Activated CD8-positive, alpha-beta memory T cell treated with anti-CD3 and anti-CD28 coated beads, Interleukin-2, amount 10 ng/mL, durations not matched to agents 7 days and 5 days (primary cell): ENCODE measurements at places on chromosomes 12 and 14. TPM values are rescaled to one million over a fixed set of nuclear protein-coding genes. Genes with fewer than 3 reads are reported as not detected.
A peak's percentile ranks its signal among the peaks of the same experiment; 100 is the strongest.

- DNase-seq: no peak
Observed at GRCh38 chr14:97107080-97107479, 309.9 kb downstream of the VRK1 start.

GRCh38 chr12:89862511-89863445, 154.1 kb upstream of the ATP2B1 start:
- peak; percentile 68 for DNase-seq

- no peak for DNase-seq
Observed at GRCh38 chr12:13152281-13152680, 44.2 kb upstream of the EMP1 start.

Gene LALBA
- total RNA-seq: not detected

GRCh38 chr14:64728106-64728505, 23.9 kb downstream of the PLEKHG3 start:
- DNase-seq: no peak

DNA sequence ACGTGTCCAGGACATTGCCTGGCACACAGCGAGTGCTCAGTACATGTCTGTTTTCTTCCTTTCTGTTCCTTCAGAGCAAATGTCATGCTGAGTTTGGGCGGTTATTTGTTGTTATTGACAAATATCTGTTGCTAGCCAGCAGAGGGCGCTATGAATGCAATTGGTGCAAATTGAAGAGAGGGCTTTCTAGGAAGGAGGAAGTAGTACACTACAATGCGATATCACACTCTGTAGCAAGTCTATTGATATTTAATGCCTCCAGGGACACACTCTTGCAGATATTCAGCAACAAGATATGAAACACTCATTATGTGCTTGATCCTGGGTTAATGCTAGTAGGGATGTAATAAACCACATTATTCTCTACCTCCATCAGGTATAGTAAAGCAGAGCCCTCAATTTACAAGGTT, 267.3 kb upstream of the SRRM4 start:
- peak; percentile 42 for DNase-seq

Gene MEG3
- not detected for total RNA-seq

DNA sequence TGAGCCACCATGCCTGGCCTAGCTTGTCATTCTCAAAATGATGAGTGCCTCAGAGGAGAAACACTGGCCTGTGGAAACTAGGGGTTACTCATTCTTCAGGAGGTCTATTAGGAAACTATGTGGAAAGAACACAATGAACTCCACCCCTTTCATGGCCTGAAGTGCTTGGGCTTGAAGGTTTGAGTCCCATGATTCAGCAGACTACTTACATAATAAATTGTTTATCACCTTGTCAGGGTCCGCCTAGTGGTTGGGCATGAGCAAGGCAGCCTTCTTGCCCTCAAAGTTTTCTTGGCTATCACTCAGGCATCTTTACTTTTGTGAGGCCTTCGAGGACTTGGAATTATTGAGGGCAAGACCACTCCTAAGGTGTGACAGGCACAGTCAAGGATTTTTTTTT, 251.2 kb downstream of the ACSS3 start:
- DNase-seq: no peak

Gene XRCC3
- 68.8 TPM for total RNA-seq

Gene BRI3BP
- total RNA-seq: 25.8 TPM

Gene RHEBL1
- total RNA-seq: 15.1 TPM

DNA sequence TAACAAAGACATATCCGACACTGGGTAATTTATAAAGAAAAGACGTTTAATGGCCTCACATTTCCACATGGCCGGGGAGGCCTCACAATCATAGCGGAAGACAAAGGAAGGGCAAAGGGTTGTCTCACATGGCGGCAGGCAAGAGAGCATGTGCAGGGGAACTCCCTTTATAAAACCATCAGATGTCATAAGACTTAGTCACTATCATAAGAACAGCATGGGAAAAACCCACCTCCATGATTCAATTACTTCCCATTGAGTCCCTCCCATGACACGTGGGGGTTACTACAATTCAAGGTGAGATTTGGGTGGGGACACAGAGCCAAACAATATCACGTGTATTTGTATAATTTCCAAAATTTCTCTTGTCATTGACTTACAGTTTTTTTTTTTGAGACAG, 5.5 kb upstream of the LMNTD1 start:
- no peak for DNase-seq

DNA sequence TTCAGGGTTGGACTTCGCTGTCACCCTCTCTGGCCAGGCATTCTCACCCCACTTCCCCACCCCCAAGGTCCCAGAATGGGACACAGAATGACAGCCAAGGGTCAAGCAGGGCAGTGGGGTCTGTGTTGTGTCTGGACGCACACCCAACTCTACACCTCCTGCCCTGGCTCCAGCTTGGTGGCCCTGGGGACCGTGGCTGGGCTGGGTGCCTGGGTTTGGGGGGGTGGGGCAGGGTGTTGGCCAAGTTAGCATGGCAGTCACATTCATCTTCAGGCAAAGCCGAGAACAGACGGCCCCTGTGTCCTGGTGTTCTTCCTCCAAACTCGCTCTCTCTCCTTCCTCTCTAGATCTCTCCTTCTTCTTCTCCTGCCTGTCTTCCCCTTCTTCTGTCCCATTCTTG, 5.6 kb downstream of the LRP1 start:
- no peak for DNase-seq

DNA sequence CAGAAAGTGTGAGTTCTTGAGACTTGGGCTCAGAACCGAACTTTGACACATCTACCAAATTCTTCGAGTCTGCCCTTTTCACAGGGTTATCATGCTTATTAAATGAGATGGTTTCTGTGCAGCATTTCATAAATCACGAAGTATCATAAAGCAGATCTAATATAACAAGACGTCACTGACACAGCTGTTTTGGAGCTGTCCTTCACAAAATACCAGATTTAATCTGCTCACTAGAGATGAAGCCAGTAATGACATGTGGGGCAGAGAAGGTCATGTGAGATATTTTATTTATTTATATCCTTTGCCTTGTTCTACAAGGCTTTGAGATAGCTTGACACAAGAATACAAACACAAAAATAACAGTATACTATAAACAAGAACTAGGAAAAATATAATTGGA, 127.0 kb downstream of the RPAP3 start:
- no peak for DNase-seq

DNA sequence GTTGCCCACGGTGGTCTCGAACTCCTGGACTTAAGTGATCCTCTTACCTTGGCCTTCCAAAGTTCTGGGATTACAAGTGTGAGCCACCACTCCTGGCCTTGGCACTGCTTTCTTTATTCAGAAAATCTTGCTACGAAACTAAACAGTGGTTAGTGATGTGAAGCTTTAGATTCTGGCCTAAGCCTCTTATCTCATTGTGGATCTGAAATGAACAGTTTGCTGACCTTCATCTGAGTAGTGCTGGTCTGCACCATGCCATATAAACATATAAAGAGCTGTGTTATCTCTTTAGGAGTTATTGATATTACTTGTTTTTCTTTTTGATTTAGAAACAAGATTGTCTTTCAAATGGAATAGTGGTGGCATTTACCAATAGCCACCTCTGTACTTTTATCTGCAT, 22.6 kb downstream of the SRGAP1 start:
- DNase-seq: no peak

GRCh38 chr12:54689034-54689372, 40.8 kb upstream of the DCD start:
- DNase-seq: no peak

Gene SDR9C7
- not detected for total RNA-seq

Gene ACTR6
- 34.2 TPM for total RNA-seq

DNA sequence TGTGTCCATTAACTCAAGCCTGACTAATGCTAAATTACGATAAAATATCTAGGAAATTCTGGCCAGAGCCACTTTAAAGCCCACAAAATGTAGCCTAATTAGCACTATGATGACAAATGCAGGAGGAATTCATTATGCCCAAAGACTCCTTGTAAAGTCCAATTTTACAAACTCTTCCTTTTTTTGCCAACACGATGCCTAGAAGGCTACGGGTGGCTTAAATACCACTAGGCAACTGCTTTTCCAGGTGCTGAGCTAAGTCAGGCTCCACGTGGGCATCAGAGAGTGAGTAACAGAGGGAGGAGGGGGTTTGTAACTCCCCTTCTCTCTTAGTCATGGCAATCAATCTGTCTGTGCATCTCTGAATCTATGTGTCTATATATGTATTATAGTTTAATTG, 172.4 kb upstream of the NTF3 start:
- no peak for DNase-seq

GRCh38 chr12:52191841-52192791, at the start of gene KRT80:
KRT80 (minus strand) TSS chr12:52192014; CDS start chr12:52191902, 112 bp downstream.
- no peak for DNase-seq

Gene TCL1B
- not detected for total RNA-seq

- peak; percentile 67 for DNase-seq
Observed at GRCh38 chr12:50057000-50057841, at the start of gene ASIC1. ASIC1 (plus strand) TSS chr12:50057596; CDS start chr12:50058767, 1,171 bp downstream.

- DNase-seq: no peak
Observed at GRCh38 chr14:55702511-55702910, 122.5 kb downstream of the KTN1 start.

Gene IQSEC3
- 2.0 TPM for total RNA-seq

GRCh38 chr14:33933386-33933933, 17.4 kb downstream of the EGLN3 start:
- no peak for DNase-seq

DNA sequence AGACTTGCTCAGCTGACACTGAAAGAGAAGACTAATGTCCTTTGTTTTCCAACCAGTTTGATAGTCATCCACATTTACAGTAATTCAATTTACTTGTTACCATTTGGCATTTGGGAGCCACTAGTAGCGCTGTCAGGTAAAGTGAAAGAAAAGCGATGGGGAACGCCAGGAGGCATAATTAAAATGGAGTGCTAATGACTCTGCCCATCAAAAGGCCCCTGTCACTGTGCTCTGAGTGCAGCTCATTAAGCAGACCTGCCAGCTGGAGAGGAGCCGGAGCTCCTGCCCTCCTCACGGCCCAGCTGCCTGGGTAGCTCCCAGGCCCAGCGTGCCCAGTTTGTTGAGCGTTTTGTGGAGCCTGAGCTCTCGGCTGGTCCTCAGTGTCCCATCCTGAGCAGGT, 463.6 kb upstream of the CCDC196 start:
- no peak for DNase-seq

Gene ATL1
- total RNA-seq: 2.2 TPM

Gene ISCU
- total RNA-seq: 64.2 TPM

Gene CYP27B1
- 5.4 TPM for total RNA-seq

DNA sequence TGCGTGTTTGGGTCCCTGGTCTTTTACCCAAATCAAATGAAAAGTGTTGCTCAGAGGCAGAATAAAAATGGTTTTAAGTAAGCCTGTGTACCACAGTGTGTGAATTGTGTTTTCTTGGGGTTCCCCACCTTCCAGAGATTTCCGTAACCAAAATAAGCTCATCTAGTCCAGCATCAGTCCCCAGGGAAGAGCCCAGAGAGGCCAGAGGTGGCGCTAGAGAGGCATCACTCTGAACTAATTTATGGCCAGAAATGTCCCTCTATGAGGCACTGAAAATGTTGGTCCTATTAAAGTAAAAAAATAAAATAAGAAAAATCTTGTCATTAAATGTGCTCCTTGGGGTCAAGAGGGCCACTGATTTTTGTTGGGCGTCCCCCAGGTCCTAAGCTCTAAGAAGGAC, 24.9 kb upstream of the PRKAB1 start:
- no peak for DNase-seq

GRCh38 chr12:62282057-62282774, 22.0 kb downstream of the USP15 start:
- no peak for DNase-seq

Gene TAS2R9
- total RNA-seq: not detected
